Forelimb muscle (tissue), 1 donor: ENCODE measurements at places on chromosomes 3 and 15. TPM values are rescaled to one million over a fixed set of nuclear protein-coding genes. Genes with fewer than 3 reads are reported as not detected.

DNA sequence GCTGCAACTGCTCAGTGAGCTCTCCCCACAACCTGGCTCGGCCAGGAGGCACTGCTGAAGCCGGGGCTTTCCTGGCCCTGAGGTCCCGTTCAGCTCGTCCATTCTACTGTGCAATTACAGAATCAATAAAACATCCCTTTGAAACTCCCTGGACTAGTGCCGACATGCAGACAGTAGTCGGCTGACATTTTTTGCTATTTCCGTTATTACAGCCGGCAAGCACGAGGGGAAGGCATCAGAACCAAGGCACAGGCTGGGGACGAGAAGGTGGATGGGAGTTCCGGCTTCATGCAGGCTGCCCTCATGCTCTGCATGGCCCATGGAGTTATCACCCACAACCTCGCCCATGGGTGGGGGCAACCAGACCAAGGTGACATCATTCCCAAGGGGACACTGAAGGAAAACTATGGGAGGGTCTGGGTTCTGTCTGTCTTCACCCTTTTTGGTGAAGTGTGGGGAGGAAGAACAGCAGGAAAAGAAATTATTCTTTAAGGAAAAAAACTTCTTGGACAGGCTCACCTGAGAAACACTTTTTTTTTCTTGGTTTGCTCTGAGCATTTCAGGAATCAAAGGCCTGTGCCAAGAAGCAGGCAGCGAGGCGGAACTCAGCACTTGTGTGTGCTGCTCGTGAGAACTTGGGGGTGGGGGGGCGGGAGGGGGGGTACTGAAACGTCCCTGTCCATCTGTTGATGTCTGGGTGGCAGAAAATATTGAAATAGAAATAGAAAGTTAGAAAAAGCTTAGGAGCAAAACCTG, 154.5 kb downstream of the FOXP1 start:
- DNase-seq, result no peak

- DNase-seq, result no peak
These were observed 134.9 kb downstream of the GAP43 start for GRCh38 chr3:115758076-115758763.

GRCh38 chr3:187979564-187979963, 174.4 kb upstream of the LPP start:
- no peak for DNase-seq

DNA sequence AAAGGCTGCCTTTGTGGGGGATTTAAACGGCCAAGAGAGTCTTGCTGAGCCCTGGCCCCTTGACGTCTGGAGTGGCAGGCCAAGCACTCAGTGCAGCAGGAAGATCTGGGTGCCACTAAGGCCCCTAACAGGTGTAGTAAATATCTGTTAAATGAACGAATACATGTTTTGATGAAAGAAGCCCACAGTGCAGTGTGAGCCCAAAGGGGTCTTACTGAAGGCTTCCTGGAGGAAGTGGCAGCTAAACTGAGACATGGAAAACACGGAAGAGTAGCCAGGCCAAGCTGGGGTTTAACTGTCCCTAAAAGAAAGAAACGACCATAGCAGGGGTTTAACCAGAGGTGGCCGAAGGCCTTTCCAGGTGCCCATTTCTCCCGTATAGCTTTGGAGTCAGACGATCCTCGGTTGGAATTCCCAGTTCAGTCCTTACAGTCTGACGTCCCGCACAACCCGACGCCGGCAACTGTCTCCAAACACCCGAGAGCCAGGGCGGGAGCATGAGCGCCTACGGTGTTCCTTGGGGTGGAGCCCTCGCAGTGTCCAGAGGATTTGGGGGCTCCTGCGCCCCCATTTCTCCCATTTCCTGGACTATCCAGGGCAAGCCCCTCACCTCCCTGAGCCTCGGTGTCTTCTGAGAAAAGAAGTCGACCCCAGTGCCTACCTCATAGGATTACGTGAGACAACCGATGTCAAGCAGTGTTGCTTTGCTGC, 910 bp upstream of the ABHD6 start:
- no peak for DNase-seq

Gene DISP2
- polyA plus RNA-seq, result 1.4 TPM

Gene CCDC191
- polyA plus RNA-seq, result 4.8 TPM

Gene C3orf70
- polyA plus RNA-seq, result 3.2 TPM
